Activated CD4-positive, alpha-beta T cell treated with anti-CD3 and anti-CD28 coated beads for 36 hours (primary cell): ENCODE measurements at places on chromosomes 6 and 20. TPM values are rescaled to one million over a fixed set of nuclear protein-coding genes. Genes with fewer than 3 reads are reported as not detected.

- H3K4me3 ChIP-seq: no peak overlapping the region
- H3K4me1 ChIP-seq: no peaks in the 10 kb centered on the region
- no peak for DNase-seq
- H3K27ac ChIP-seq: no peak overlapping the region
- H3K36me3 ChIP-seq: no peaks in the 10 kb centered on the region
Observed at GRCh38 chr20:9103955-9104354, 35.1 kb downstream of the PLCB4 start.

- DNase-seq: no peak
- H3K36me3 ChIP-seq: no peaks in the 10 kb centered on the region
- no peaks in the 10 kb centered on the region for H3K4me1 ChIP-seq
- H3K4me3 ChIP-seq: no peak overlapping the region
- no peak overlapping the region for H3K27ac ChIP-seq
Observed at GRCh38 chr6:34020278-34020677, 125.6 kb downstream of the GRM4 start.

Gene TSBP1
- total RNA-seq: not detected

Gene PPIL6
- total RNA-seq: 0.09 TPM

DNA sequence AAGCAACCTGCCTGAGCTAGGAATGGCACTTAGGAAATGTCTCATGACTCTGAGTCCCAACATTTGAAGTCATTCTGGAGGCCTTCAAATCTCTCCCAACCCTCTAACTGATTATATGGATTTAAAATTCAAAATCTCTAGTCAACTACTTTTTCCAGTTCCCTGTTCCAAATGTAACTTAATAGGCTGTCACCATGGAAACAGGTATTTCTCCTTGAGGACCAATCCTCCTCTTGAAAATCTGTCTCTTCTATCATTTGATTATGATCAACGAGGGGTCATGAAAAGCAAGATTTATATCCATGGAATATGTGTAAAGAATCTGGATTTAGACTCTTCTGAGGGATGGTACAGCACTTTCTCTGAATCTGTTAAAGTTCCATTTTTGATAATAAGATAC is 127.3 kb upstream of the DTNBP1 start:
- H3K27me3 ChIP-seq: peaks cover 5% of the 10 kb centered on the region
- no peak for DNase-seq
- no peak overlapping the region for H3K27ac ChIP-seq
- H3K4me3 ChIP-seq: no peak overlapping the region

DNA sequence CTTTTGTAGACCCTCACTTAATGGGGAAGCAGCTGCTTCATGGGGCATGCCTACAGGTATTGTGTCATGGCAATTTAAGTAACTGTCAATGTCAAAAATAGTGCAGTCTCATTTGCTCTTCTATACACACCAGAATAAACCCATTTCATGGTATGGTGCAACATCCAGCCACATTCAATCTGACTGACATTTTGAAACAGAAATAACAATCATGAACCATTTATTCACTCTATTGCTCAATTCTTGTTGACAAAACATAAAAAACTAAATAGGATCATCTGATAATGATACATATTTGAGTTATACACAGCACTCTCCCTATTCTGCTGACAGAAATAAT is 122.9 kb downstream of the MAP7 start:
- H3K27ac ChIP-seq: no peak overlapping the region
- no peak overlapping the region for H3K4me3 ChIP-seq
- no peaks in the 10 kb centered on the region for H3K36me3 ChIP-seq

DNA sequence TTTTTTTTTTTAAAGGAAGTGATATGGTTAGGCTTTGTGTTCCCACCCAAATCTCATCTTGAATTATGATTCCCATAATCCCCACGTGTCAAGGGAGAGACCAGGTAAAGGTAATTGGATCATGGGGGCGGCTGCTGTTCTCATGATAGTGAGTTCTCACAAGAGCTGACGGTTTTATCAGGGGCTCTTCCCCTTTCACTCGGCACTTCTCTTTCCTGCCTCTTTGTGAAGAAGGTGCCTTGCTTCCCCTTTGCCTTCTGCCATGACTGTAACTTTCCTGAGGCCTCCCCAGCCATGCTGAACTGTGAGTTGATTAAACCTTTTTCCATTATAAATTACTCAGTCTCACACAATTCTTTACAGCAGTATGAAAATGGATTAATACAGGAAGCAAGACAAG is 64.3 kb downstream of the ZFP64 start:
- no peak overlapping the region for H3K27ac ChIP-seq
- H3K4me3 ChIP-seq: no peak overlapping the region
- H3K36me3 ChIP-seq: no peaks in the 10 kb centered on the region
- no peaks in the 10 kb centered on the region for H3K27me3 ChIP-seq
- DNase-seq: no peak

DNA sequence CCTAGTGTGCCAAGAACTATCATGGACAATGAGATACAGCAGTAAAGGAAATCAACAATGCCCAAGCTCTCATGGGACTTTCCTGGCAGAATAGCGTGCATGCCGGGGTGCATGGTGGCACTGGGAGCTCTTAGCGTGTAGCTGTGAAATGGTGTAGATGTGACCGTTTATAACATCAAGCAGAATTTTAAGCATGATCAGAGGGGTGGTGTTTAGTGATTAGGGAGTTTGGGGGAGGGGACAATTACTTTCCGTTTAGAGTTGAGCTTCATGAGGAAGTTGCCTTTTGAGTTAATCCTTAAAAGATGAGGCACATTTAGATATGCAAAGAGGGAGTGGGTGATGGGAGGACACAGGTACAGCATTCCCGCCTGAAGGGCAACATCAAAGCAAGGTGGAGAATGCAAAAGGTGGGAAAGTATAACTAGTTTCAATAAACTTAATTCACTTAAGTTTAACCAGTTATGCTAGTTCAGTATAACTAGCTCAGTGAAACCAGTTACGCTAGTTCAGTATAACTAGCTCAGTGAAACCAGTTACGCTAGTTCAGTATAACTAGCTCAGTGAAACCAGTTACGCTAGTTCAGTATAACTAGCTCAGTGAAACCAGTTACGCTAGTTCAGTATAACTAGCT is 661.6 kb downstream of the QKI start:
- no peak for DNase-seq
- H3K4me1 ChIP-seq: no peaks in the 10 kb centered on the region
- peaks cover 3% of the 10 kb centered on the region for H3K27me3 ChIP-seq
- H3K36me3 ChIP-seq: no peaks in the 10 kb centered on the region

Gene ARFGEF3
- 1.7 TPM for total RNA-seq

DNA sequence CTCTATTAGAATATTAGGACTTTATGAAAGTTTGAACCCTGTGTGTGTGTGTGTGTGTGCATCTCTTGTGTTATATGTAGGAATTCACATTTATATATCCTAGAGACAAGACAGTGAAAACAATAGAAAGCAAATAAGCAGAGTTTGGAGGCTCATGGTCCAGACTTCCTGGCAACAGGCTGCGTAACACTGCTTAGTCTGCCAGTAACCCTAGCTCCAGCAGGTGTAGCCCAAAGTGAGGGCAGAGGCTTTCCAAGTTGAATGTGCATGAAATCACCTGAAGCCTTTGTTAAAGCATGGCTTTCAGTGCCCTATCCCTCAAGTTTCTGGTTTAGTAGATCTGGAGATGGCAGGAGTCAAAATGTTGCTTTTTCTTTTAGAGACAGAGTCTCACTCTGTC is 569.9 kb downstream of the KIF16B start:
- DNase-seq: no peak
- H3K27ac ChIP-seq: no peak overlapping the region
- H3K4me1 ChIP-seq: no peaks in the 10 kb centered on the region
- no peaks in the 10 kb centered on the region for H3K36me3 ChIP-seq

GRCh38 chr6:114886670-114887436 is 544.0 kb upstream of the HS3ST5 start:
- no peak overlapping the region for H3K4me3 ChIP-seq
- no peak for DNase-seq
- H3K4me1 ChIP-seq: no peaks in the 10 kb centered on the region

Gene GPSM3
- total RNA-seq: 82.6 TPM

GRCh38 chr20:58246346-58246745 is 17.9 kb upstream of the ANKRD60 start:
- DNase-seq: no peak
- peaks cover 3% of the 10 kb centered on the region for H3K4me1 ChIP-seq
- H3K27ac ChIP-seq: no peak overlapping the region

GRCh38 chr20:13307562-13308163 is 86.6 kb downstream of the ISM1 start:
- peaks cover 8% of the 10 kb centered on the region for H3K4me1 ChIP-seq
- H3K4me3 ChIP-seq: no peak overlapping the region
- H3K36me3 ChIP-seq: no peaks in the 10 kb centered on the region
- DNase-seq: no peak
- no peak overlapping the region for H3K27ac ChIP-seq
- peaks cover 2% of the 10 kb centered on the region for H3K27me3 ChIP-seq

GRCh38 chr6:106254636-106255035 is 70.9 kb downstream of the ATG5 start:
- no peak overlapping the region for H3K4me3 ChIP-seq
- peaks cover under 1% of the 10 kb centered on the region for H3K36me3 ChIP-seq
- H3K4me1 ChIP-seq: peaks cover 19% of the 10 kb centered on the region

Gene AGER
- 24.4 TPM for total RNA-seq

GRCh38 chr6:151425561-151425960 is 26.4 kb downstream of the RMND1 start:
- no peak overlapping the region for H3K4me3 ChIP-seq
- no peak overlapping the region for H3K27ac ChIP-seq
- no peaks in the 10 kb centered on the region for H3K27me3 ChIP-seq
- H3K4me1 ChIP-seq: no peaks in the 10 kb centered on the region

Gene DNAAF9
- total RNA-seq: 1.8 TPM

Gene BHLHE23
- not detected for total RNA-seq

DNA sequence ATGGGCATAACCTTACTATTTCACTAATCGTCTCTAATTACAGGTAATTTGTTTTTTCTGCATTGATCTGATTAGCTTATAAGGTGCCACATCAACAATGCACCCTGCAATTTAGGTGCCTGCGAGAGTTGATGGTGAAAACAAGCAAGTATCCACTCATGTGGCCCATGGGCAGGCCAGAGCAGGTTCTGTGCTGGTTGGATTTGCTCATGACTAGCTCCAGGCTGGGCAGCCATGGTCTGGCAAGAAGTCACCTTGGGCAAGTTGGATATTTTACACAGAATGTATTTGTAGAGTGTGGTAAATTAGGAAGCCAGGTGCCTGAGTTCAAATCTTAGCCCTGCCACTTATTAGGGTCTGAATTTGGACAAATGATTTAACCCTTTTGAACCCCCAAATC is 25.3 kb downstream of the RAB44 start:
- H3K27ac ChIP-seq: no peak overlapping the region
- peaks cover 22% of the 10 kb centered on the region for H3K4me1 ChIP-seq
- DNase-seq: no peak

- DNase-seq: peak; percentile 81
- H3K4me1 ChIP-seq: peaks cover 46% of the 10 kb centered on the region
- peak overlapping the region; percentile 93 for H3K27ac ChIP-seq
- peak overlapping the region; percentile 92 for H3K4me3 ChIP-seq
Observed at GRCh38 chr6:159692303-159693127, 526 bp downstream of the SOD2 start.

Gene TBX18
- not detected for total RNA-seq

Gene B3GALT4
- 2.8 TPM for total RNA-seq

- H3K36me3 ChIP-seq: no peaks in the 10 kb centered on the region
- H3K27ac ChIP-seq: peak overlapping the region; percentile 11
- no peaks in the 10 kb centered on the region for H3K27me3 ChIP-seq
- DNase-seq: peak; percentile 68
- H3K4me1 ChIP-seq: peaks cover 15% of the 10 kb centered on the region
Observed at GRCh38 chr6:33840048-33840926, 36.5 kb upstream of the MLN start.

DNA sequence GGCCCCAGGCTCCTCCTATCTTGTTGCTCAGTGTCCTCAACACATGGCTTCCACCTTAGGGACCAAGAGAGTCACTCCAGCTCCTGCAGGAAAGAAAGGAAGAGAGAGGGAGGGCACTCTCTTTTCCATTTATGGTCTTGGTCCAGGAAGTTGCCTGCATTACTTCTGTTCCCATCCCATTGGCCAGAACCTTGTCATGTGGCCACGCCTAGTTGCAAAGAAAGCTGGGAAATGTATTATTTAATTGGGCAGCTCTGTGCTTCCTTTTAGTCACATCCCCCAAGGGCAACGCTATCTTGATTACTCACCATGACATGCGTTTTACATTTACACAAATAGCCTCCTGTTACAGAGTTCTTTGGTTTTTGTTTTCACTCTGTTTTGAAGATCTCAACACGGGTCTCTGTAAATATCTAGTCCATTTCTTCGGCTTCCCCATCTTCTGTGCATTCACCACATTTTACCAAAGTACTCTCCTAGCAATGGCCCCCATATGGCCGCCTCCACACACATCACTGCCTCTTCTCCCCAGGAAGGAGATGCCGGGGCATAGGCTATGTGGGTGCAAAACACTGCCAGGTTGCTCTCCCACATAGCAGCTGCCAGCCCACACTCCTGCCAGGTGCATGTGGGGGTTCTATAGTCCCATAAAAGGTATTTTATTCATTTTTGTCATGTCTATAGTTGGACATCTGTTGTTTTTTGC is 35.7 kb upstream of the ZMYND8 start:
- no peaks in the 10 kb centered on the region for H3K36me3 ChIP-seq
- H3K4me3 ChIP-seq: no peak overlapping the region
- H3K27ac ChIP-seq: peak overlapping the region; percentile 69
- peak; percentile 37 for DNase-seq
- H3K4me1 ChIP-seq: peaks cover 18% of the 10 kb centered on the region

DNA sequence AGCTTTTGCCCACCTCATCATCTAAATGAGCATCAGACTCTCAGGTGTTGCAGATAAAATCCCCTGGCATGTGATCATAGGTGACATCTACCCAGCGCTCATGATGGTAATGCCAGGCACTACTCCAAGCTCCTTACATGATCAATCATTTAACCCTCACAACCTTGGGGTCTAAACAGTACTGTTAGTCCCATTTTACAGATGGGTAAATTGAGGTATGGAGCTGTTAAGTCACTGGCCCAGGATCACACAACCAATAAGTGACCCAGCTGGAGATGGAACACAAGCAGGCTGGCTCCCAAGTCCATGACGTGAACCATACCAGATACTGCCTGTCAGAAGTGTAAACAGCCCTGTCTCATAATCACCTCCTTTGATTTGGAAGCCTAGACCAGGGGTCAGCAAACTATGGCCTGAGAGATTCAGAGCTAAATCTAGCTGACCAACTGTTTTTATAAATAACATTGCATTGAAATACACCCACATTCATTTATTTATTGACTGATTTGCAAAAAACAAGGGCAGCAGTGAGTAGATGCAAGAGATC is 79.2 kb downstream of the UNC5CL start:
- no peaks in the 10 kb centered on the region for H3K36me3 ChIP-seq
- peaks cover 8% of the 10 kb centered on the region for H3K4me1 ChIP-seq
- H3K27ac ChIP-seq: no peak overlapping the region

- no peaks in the 10 kb centered on the region for H3K4me1 ChIP-seq
- no peaks in the 10 kb centered on the region for H3K27me3 ChIP-seq
- no peak overlapping the region for H3K4me3 ChIP-seq
- DNase-seq: no peak
Observed at GRCh38 chr20:7710440-7710839, 229.8 kb downstream of the HAO1 start.

DNA sequence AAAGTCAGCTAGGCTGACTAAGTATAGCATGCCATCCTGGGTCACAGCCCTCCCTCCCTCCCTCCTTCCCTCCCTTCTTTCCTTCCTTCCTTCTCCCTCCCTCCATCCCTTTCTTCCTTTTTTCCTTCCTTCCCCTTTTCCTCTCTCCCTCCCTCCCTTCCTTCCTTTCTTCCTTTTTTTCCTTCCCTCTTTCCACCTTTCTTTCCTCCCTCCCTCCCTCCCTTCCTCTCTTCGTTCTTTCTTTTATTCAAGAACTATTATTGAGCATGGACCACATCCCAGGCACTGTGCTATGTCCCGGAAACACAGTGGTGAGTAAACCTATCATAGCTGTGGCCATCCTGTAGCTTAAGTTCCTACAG is 106.2 kb upstream of the BACH2 start:
- H3K27ac ChIP-seq: peak overlapping the region; percentile 88
- H3K36me3 ChIP-seq: peaks cover 19% of the 10 kb centered on the region
- peak overlapping the region; percentile 20 for H3K4me3 ChIP-seq
- H3K27me3 ChIP-seq: no peaks in the 10 kb centered on the region

Gene CNBD2
- total RNA-seq: 2.9 TPM
